LHCN-M2 (cell line): ENCODE measurements at places on chromosomes 13 and 19.

DNA sequence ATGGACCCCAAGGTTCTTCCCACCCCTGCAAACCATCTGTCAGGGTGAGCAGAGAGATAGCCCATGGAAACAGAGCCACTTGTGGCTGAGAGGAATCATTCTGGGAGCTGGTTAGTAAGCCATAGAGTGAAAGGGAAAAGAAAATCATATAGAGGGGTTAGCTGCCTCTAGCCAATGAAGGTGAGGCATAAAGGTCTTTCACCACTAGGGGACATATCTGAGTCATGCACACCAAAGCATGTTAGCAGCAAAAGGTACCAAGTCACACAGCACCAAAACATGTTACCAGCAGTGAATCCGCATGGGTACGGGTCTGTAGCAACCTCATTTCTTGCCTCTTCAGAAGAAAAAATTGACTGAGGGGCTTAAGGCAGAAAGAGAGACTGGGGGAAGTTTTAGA lies 76.7 kb upstream of the ZNF43 start:
- DNase-seq, result no peak

GRCh38 chr13:43652760-43653159 lies 134.0 kb downstream of the ENOX1 start:
- no peak for DNase-seq

DNA sequence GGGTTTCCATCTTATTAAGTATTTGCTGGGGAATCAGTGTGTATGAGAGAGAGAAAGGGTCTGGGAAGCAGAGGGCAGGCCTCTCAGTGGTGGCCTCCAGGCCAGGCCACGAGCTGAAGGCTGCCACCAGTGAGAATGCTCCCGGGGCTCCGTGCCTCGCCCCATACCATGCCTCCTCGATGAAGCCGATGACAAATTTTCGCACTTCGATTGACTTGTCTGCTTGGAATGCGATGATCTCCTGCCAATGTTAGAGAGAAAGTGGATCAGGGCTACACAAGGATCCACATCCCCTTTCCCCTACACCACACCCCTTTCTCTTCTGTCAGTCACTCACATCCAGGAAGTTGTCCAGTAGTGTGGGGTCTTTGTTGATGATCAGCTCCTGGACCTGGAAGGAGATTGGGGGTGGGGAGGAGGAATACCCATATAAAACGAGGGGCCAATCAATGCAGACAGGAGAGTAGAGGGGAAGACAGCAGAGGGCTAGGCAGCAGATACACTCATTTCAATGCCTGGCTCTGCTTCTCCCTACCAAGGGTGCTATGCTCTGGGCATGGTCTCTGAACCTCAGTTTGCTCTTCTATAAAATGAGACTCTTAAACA lies 10.7 kb downstream of the SYMPK start:
- no peak for DNase-seq

- DNase-seq, result no peak
Observed at GRCh38 chr13:44210525-44210924, 163.1 kb upstream of the SERP2 start.

GRCh38 chr19:48737360-48737998 lies 2.9 kb downstream of the RASIP1 start:
- DNase-seq, result no peak

DNA sequence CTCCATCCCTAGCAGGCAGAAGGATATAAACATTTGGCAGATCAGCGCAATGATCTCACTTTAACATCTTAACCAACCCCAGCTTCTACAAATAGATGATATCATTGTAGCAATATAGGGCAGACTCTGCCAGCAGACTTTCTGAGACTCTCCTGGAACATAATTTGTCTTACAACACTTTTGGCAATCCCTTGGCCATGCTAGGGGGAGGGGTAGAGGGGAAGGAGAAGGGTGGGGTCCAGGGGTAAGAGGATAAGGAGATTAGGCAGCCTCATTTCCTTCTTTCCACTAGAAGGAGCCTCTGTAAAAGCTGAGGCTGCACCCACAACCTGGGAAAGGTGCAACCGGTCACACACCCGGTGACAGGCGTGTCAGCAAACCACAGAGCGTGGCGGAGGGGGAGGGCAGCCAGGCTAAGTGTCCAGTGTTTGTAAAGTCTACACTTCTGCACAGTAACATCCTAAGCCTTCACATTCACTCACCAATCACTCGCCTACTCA lies 8.7 kb upstream of the UBAC2 start:
- no peak for DNase-seq

GRCh38 chr19:41230067-41230857 lies 11.2 kb downstream of the AXL start:
- DNase-seq, result no peak
